ENCODE measurements at places on chromosomes 3 and 15.

DNA sequence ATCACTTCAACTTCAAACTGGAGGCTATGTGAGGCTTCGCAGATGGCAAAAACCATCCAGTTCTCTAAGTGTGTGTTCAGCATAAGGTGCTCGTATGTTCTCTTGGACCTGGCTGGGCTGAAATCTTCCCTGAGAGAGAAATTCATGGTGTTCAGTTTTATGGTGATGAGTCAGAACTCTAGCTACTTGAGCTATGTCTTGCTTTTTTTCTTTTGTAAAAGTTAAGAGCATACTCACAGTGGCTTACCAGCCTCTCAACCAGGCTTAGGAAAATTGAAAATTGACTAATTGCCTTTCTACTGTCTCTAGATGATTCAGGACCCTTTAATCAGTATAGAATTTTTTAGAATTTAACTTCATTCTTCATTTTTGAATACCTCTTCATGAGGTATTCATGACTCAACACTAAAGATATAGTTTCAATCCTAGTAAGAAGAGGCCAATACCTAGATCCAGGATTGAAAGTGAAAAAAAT lies 617.5 kb downstream of the TBL1XR1 start:
- no peak for DNase-seq

- DNase-seq = no peak
These were observed 39.6 kb downstream of the C3orf38 start for GRCh38 chr3:88189361-88189810.

DNA sequence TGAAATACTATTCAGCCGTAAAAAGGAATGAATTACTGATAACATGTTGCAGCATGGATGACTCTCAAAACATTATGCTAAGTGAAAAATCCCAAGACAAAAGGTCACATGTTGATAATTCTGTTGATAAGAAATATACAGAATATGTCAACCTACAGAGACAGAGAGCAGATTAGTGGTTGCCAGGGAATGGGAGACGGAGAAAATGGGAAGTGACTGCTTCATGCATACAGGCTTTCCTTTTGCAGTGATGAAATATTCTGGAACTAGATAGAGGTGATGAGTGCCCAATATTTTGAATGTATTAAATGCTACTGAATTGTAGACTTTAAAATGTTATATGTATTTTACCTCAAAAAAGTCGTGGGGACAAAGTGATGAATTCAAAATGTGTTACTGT lies 56.2 kb downstream of the ABHD2 start:
- DNase-seq = no peak

DNA sequence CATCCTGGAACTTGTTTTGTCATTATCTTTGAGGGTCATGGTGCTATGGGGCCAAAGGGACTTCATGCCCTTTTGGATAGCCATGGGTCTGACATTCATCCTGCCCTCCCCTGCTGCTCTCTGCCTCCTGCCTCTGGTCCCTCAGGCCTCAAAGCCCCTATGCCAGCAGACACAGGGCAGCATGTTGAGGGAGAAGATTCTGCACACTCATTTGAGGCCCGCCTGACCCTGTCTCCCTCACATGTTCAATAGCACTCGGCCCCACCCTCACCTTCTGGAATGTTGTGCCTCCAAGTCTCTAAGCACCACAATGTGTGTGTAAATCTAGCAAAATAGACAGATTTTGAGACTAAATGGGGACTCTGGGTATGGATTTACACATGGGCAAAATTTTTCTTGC lies 178.7 kb upstream of the ANKRD28 start:
- no peak for DNase-seq

GRCh38 chr3:78274475-78275065 lies 1234.7 kb downstream of the ROBO2 start:
- no peak for DNase-seq

DNA sequence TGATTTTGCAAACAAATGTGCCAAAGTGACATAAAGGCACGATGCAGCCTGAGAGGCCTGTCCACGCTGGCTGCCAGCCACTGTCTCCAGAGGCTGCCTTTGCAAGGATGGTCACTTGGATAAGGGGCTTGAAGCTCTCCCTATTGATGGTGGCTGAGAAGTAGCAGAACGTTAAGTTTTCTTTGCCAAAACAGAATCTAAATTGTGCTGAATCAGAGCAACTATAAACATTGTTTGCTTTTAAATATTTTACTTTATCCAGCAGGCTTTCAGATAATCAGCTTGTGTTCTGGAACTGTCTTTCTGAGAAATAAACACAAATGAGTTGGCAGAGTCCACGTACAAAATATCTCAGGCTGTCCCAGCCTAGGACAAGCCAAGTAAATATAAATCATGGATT lies 23.8 kb upstream of the CNBP start:
- DNase-seq = no peak

DNA sequence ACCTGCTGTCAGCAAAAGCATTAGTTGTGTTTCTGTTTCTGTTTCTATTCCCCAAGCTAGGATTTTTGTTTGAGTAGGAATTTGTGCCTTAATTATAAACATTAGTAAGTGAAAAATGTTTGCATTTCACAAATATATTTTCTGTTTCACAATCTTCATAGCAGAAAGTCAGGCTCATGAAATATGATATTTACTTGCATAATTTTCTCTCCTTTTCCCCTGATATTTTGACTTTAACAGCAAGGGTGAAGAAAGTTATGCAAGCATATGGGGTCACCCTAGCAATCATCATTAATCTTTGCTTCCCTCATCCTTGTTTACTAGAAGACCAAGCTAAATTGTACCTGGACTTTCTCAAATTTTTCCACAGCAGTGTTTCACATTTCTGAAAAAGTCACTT lies 140.3 kb upstream of the SEMA6D start:
- no peak for DNase-seq

DNA sequence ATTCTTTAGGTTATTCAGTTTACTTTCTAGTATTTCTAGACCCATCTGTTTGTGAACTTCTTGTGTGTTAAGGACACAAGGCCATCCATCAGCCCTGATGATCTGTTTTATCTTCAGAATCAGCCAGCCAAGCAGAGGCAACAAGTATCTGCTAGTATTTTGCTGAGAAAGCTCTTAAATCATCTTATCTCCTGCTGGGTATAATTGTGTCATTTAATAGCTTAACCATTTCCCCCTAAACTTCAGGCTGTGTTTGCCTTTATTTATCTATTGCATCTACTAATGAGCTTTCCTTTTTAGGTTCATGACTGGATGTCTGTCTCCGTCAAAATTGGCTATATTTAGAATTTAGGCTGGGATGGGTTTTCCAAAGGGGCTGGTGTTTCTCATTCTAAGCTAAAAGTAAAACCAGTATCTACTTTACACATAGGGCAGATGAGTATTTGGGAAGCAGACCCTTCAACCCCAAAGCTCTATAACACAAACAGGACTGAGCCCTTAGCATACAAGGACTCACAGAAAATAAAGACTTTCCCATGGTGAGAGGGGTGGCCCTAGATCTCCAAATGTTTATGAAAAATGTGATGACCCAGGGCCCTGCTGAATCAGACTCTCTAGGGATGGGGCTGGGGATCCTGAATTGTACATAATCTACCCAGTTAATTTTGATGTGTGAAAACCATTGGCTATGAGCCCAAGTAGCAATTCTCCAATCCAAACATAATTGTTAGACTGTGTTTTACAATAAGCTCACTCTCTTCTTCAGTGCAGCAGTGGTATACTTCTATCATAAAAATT lies 65.3 kb upstream of the PSMD6 start:
- no peak for DNase-seq

DNA sequence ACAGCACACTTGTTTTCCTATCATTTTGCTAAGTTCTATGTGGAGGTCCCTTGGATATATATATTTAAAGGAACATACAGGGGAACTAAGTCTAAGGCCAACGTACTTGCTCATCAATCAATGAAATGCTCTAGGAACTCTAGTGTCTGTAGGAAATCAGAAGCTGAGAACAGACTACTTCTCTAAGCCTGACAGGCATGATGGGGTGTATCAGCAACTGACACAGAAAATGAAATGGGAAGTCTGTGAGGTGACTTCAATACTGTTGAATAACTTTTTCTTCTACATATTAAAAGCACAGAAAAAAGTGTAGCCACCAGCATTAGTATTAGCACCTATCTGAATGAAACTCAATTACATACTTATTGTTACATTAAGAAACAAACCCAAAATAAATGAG lies 56.9 kb upstream of the CSPG5 start:
- DNase-seq = no peak

DNA sequence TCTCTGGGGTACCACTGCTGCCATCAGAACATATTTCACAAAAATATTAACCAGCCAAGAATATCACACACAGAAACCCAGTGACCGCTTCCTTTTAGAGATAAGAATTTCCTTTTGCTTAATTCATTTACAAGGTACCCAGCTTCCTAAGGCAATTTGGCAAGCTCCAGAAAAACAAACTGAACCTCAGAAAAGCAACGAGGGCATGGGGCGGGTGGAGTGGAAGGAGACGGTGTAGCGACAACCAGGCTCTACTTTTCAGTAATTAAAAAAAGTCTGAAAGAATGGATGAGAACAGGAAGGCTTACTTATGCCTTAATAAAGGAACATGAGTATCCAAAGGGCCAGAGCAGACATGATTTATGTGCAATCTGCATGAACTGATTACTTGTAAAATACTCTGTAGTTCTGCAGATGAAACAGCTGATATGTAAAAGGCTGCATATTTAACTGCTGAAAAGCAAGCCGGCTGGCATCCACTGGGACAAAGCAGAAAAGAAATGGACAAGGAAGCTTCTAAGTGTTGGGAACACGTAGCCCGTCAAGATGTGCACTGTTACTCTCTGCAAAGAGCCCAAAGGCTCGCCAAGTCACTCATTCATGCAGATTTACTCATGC lies 18.6 kb downstream of the RFTN1 start:
- DNase-seq = no peak

GRCh38 chr3:37171144-37171543 lies 3.2 kb downstream of the LRRFIP2 start:
- no peak for DNase-seq

- no peak for DNase-seq
These were observed 861.3 kb downstream of the ZPLD1 start for GRCh38 chr3:103295974-103296570.

DNA sequence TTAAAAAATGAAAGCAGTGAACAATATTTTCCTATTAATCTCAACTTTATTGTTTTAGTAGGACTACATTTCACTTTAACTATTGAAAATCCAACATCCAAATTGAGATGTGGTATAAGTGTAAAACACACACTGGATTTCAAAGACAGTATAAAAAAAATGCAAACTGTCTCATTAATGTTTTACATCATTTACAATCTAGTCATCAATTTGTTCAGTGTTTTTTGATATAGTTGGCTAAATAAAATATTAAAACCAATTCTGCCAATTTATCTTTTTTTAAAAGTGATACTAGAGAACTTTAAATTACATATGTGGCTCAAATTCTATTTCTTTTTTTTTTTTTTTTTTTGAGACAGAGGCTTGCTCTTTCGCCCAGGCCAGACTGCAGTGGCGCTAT lies 95.1 kb downstream of the NPTN start:
- no peak for DNase-seq

DNA sequence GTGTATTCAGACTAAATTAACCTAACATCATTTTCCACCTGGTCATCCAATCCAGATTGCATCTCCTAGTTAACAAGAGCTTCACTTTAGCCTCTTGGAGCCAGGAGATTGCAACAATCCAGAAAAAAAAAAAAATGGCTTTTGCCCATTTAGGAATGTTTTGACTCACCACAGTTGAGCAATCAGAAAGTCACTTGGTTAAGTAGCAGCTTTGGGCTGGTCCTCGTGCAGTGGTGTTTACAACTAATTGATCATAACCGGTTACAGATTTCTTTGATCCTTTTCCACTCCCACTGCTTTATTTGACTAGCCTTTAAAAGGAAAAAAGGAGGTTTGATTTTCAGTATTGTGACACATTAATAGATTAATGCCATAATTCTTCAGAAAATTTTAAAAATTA lies 688.8 kb upstream of the CCDC54 start:
- no peak for DNase-seq

DNA sequence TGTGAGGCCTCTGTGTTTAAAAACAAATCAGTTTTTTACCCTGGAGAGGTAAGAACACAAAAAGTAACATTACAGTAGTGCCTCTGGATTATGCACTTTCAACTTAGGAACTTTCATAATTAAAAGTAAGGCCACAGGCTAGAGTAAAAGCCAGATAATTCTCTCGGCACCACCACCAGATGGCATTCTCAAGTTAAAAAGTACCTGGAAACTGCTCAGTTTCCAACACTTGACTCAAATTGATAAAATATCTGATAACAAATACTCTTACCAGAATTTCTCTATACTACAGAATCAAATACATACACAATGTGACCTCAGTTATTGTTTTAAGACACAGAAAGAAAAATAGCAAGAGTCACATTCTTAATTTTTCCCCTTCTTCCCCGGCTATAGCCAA lies 19.9 kb downstream of the SPICE1 start:
- DNase-seq = peak; percentile 26

DNA sequence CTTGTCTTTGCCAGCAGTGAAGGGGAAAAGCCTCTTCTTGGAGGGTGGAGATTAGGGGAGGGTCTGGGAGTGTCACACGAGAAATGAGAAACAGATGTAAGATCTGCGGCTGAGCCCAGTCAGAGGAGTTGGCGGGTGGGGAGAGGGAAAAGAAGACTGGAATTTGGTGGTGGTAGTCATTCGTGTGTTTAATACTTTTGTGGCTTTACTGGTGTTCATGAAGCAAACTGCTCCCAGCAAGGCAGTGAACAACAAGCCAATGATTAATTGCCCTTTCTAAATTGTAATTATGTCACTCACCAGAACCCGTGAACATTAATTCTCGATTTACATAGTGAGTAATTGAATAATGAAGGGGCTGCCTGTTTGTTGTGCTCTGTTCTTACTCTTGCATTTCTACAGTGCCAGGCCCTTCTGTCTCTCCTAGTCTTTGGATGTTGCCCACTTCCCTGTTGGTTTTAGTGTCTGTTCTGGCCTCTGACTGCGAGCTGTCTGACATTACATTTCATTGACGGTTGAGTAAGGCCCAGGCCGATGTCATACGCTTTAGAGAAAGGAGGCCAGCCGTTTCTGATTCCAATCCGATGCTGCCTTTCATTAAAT lies 78.0 kb downstream of the CHCHD6 start:
- DNase-seq = no peak

GRCh38 chr3:66666362-66666761 lies 165.5 kb upstream of the LRIG1 start:
- DNase-seq = no peak

DNA sequence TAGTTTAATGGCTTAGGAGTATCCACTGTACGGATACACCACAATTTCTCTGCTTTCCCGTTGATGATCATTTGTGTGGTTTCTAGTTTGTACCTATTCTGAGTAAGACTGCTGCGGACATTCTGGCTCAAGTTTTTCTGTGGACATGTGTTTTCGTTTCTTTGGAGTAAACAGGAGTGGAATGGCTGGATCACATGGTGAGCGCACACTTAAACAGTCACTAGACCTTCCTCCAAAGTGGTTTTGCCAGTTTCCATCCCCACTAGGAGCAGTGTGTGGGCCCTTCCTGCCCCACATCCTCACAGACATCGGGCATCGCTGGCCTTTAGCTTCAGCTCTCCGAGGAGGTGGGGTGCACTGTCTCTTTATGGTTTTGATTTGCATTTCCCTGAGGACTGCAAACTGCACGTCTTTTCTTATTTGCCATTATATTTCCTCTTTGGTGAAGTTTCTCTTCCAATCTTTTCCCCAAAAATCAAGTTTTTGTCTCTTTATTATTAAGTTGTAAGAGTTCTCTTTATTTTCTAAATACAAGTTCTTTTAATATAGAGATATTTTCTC lies 94.1 kb downstream of the VGLL4 start:
- no peak for DNase-seq
